ENCODE measurements at places on chromosomes 4 and X.

DNA sequence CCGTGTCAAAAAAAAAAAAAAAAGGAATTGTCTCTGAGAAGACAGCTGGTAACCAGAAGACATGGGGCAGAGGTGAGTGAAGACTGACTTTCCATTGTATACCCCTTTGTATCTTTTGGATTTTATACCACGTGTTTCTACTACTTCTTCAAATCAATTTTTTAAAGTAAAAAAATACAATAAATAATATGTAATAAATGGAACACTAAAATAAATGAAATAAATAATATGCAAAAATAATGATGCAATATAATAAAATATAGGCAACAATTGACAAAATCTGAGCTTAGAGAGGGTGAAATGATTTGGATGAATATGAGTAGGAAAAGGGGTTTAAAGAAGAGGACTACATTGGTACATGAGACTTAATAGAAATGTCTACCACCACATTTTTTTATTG lies 155.8 kb downstream of the IL15 start:
- DNase-seq = no peak

DNA sequence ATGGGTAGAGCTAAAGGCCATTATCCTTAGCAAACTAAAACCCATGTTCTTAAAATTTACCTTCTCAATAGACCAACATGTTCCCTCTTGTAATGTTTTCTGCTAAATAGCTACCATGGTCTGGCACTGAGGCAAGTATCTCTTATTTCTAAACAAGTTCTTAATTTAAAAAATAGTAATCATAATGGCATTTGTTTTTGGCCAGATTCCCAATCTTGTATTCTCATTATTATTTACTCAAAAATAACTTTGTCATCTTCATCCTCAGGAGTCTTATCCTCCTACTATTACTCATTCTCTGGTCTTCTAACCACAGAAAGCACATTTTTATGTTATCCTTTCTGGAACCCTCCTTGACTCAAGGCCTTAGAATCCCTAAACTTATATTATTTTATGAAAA lies 931.2 kb downstream of the CCSER1 start:
- no peak for DNase-seq

DNA sequence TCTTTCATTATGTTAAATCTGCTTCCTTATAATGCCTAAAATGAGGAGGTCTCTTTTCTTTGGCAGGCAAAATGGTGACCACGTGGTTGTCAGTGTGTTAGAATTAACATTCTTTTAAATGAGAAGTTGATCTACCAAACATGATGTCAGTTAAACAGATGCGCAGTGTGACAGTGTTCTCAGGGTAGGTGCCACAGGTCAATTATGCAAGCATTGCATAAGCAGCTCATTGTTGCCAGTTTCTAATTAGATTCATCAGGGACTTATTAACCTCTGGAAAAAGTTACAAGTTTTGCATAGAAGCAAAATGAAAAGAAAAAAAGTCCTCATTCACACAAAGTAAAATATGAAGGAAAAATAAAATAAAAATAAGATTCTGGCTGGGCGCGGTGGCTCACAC lies 324.1 kb upstream of the GALNT7 start:
- no peak for DNase-seq

- DNase-seq = no peak
Measured at GRCh38 chr4:52358883-52359321, 300.2 kb downstream of the USP46 start.

DNA sequence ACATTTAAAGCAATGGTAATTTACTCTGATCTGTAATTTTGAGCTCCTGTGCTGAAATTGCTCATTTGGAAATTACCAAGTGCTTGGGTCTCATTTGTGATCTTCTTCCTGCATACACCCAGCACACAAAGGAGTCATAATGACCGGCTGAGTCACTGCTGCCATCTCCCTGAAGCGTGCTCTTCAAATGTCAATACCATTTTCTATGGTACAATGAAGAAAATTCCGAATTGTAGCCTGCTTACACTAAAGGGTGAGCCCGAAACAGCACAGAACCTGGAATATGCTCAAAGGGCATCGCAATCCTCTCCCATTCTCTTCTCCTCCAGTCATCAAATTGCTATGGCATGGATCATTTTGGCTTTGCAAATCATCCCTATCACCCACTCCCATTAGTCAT lies 140.5 kb downstream of the GRIA3 start:
- DNase-seq = no peak

- DNase-seq = no peak
Measured at GRCh38 chr4:153241970-153242838, 38.0 kb downstream of the TRIM2 start.

DNA sequence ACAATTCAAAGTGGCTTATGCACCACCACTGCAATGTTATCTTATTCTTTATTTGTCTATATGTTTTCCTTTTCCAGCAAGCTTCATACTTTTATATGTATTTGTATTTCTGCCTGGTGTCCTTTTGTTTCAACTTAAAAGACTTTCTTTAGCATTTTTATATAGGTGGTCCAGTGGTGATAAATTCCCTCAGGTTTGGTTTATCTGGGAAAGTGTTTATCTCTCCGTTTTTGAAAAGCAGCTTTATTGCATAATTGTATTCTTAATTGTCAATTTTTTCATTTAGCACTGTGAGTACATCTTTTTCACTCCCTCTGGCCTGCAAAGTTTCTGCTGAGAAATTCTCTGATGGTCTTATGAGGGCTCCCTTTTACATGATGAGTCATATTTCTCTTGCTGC lies 479.0 kb upstream of the GRID2 start:
- DNase-seq = no peak

DNA sequence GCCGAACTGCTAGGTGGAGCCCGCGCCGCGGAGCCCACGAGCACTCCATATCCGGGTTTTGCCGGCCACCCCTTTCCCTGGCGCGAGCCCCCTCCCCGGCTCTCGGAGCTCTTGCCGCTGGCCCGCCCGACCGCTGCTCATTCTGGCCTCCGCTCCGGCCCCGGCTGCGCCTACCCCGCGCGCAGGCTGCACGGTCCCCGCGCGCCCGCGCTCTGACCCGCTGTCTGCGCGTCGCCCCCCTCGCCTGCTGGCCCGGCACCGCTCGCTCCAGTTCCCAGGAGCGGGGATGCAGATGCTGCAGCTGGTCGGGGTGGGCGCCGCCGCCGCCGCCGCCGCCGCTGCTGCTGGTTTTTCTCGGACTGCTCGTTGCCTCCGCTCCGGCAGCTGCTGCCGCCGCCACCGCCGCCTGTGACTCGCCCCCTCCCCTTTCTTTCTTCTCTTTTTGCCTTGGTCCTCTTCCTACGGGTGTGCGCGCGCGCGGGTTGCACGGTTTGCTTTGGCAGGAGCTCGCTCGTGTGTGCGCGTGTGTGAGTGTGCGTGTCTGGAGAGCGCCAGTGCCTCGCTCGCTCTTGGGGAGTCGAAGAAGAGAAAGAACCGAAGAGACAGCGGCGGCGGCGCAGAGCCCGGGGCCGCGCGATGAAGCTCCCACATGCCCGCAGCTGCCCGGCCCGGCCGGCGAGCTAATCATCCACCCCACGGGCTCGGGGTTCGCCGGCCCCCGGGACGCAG lies at the start of gene ADGRL3:
Gene ADGRL3, plus strand, starts transcription at position 140 of the 729 bp plus-strand sequence.
- DNase-seq = no peak

DNA sequence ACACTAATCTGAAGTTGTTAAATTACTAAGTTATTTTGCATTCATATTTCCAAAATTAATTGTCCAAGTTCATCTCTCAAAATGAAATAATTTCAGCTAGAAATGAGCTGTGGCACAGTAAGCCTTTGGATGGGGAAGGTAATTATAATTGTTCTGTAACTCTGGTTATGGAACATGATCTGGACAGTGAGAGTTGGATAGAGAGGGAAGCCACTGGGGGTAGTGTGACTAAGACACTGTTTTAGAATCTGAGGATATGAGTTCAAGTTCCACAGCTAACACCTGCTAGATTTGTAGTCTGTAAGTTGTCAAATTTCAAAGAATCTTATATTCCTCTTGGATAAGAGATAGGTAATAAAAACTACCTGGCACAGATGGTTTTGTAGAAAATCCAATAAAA lies 49.5 kb downstream of the DMD start:
- no peak for DNase-seq

GRCh38 chr4:29853833-29854232 lies 866.3 kb upstream of the PCDH7 start:
- DNase-seq = no peak

All from stimulated activated CD4-positive, alpha-beta T cell treated with anti-CD3 and anti-CD28 coated beads, Interleukin-1b, Interleukin-23, amount 100 ng/mL, for 1 hour (primary cell).